PC-3 (cell line): ENCODE measurements at places on chromosomes 16 and 17.

DNA sequence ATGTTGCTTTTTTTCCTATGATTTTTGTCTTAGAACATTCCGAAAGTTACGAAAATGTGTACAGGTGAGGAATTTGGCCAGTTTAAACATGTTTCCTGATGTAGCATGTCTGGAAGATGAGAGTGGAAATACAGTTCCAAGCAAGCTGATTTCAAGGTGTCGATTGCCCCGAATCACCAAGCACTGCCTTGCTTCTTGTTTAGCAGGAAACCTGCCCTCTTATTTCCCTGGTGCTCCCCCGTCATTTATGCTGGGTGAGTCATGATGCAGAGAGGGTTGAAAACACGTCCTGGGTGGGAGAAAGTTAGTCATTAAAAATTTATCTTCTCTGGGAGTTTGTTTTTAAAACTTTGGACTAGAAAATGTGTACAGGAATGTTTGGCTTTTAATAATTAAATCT, 608.6 kb upstream of the EEF2KMT start:
- DNase-seq: no peak

GRCh38 chr17:80992077-80992947, 671 bp downstream of the CHMP6 start:
- no peak for DNase-seq

DNA sequence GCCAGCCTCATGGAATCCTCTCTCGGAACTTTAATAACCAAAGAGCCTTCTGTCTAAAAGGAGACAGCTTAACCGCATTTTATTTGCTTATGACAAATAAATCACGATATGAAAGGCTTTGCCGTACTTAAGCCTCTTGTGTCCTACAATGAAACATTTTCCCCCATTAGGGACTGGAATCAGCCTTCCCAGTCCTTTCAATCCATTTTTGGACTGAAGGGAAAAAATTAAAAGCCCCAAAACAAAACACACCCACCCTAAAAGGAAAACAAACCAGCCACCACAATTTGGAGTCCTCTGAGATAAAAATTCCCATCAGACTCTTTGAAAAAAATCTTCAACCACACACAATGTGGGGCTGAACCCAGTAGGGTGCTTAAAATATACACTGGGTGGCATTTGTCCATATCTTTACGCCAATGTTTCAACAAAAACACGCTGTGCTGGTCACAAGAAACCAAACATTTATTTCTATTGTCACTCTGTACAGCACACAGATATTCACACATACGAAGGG, 3.0 kb downstream of the HOXB4 start:
- peak; percentile 51 for DNase-seq

DNA sequence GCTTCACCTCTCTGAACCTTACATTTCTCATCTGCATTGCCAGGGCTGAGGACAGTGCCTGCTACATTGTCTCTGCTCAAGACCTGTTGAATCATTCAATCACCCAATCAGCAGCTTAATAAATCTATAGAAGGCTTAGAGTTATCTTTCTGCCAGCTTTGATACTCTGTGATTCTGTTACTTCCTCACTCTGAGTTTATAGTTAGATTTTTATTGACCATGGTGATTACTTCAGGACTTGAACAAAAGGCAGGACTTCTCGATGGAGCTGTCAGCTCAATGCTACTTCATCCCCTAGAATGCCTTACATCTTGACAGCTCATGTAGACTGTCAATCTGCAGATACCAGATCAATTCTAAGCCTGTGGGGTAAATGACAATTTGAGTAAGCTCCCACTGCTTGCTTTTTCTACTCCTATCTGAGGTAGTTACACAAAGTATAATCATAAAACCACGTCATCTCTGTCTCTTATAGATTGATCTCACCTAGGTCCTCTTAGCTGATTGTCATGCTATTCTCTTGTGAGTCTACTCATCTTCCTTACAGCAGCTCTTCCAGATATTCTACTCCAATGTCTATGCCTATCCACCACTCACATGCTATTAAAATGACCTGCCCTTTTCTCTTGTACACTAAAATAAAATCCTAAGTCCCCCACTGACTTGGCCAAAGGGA, 318.3 kb upstream of the CA10 start:
- no peak for DNase-seq

- no peak for DNase-seq
These were observed 36.3 kb upstream of the CDH1 start for GRCh38 chr16:68700831-68701230.

- peak; percentile 49 for DNase-seq
These were observed 17.1 kb downstream of the SAP30BP start for GRCh38 chr17:75684249-75684648.

DNA sequence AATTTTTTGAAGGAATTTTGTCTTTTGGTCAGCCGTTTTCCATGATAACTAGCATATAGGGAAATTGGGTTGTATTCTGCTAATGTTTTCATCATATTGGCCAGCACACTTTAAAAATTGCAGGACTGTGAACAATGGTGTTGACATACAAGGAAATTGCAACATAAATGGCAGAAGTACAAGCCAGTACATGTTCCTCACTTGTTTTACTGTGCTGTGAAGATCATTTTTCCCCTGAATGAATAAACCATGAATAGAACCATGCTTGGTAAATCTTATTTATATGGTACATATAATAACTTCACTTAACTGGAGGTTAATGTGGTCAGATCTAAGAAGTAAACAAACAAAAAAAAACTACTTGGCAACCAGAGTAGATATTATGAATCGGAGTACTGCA, 22.8 kb downstream of the OMG start:
- DNase-seq: peak; percentile 23

GRCh38 chr16:67945392-67945933, 1.5 kb upstream of the LCAT start:
- no peak for DNase-seq

DNA sequence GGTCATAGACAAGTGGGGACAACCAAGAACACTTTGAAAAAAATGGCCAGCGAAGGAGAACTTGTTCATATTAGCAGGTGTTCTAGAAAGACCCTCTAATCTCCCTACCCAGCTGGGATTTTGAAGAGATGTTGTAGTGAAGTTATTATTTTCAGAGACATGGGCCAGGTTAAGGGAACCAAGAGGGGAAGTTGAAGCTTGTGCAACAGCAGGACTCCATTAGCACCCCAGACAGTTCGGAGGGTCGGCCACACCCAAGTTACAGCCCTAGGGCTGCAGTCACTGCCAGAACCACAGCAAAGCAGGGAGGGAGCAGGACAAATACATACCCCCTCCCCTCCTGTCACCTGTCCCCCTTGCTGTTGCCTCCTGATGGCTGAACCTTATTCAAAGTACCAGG, 42.3 kb downstream of the WSB1 start:
- DNase-seq: no peak

DNA sequence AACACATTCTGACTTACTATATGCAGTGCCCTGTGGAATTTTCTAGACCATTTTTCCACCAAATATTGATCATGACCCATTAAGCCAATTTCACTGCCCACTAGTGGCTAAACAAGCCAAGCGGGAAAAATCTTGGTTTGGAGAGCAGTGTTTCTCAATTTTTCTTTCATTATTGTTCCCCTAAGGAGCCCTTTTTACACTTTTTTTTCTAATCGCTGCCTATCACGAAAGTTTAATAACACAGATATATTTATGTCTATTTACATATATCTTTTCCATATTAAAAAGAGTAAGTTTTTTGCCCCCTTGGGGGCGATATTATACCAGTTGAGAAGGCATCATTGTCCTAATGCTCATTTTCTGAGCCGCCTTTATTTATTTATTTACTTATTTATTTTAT, 10.8 kb upstream of the TLCD3B start:
- DNase-seq: peak; percentile 67

DNA sequence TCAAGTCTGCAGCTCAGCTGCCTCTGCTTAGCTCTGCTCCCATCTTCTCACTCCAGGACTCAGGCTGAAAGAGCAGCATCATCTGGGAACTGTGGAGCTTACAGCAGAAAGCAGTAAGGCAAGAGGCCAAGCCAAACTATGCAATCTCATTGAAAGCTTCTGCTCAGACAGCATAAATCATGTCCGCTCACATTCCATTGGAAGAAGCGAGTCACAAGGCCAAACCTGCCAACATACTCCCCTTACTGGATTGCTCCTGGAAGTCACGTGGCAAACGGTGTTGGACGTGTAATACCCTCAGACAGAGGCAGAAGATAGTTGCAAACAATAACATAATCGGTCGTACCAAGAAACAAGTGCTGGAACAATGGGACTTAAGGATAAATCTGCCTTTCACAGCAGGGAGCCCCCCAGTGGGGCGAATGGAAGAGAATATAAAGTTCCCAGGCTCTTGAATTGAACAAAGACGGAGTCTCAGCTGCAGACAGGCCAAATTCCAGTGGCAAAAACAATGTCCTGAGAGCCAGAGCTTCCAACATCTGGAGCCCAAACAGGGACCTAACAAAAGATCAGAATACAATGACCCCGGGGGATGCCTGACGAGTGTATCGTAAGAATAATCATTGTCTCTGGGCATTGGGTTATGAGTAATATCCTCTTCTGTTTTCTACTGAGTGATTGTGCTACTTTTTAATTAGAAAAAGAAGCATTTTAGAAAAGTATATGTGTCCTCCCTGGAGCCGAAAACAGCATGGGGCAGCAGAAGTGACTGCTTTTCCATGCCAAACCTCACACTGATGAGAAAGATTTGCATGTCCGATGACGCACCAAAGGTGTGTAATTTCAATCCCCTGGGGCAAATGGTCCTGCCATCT, 68.4 kb downstream of the CMC2 start:
- DNase-seq: peak; percentile 53

DNA sequence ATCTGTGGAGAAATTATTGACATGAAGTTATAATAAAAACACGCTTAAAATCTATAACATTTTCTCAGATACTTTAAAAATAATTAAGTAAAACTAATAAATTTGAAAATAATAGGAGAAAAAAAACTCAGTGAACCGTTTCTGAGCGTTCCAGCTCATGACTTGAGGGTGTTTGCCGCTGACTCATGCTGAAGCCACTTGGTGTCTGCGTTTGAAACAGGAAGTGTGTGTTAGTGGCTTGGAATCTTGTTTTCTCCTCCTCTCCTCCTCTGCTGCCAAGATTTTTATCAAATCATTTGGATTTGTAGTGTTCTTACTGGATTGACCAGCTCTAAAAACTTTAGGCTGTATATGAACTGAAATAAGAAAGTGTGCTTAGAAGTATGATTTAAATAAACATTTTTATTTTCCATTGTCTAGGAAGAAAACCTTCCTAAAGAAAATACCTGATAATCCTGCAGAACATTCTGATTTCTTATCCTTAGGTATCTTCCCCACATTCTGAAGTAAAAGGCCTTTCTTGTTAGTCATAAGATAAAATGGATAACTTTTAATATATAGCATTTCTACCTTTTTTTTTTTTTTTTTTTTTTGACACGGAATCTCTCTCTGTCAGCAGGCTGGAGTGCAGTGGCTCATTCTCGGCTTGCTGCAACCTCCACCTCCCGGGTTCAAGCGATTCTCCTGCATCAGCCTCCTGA, 30.8 kb downstream of the USP10 start:
- DNase-seq: peak; percentile 87

GRCh38 chr16:70745536-70746025, 55.4 kb downstream of the VAC14 start:
- DNase-seq: no peak

DNA sequence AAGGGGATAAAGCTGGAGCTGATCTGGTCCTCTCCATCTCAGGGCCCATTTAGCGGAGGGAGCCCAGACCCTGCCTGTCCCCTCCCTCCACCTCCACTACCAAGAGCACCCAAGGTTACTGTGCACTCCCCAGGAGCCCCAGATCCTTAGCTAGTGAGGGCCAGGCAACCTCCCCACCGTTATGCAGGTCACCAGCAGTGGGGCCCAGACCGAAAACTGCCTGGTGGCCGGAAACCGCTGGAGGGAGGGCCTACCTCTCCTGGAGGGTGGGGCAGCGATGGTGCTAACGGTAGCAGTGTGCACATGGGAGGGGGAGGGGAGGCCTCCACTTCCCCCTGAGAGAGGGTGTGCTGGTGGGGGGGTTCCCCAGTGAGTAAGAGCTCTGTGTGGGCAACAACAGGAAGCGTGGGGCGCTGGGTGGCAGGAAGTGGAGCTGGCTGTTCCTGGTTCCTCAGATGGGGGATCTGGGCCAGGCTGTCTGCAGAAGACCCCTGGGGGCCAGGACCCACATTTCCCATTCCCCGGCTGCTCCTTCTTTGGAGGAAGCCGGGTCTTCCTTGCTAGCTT, 4.4 kb downstream of the FMNL1 start:
- no peak for DNase-seq

DNA sequence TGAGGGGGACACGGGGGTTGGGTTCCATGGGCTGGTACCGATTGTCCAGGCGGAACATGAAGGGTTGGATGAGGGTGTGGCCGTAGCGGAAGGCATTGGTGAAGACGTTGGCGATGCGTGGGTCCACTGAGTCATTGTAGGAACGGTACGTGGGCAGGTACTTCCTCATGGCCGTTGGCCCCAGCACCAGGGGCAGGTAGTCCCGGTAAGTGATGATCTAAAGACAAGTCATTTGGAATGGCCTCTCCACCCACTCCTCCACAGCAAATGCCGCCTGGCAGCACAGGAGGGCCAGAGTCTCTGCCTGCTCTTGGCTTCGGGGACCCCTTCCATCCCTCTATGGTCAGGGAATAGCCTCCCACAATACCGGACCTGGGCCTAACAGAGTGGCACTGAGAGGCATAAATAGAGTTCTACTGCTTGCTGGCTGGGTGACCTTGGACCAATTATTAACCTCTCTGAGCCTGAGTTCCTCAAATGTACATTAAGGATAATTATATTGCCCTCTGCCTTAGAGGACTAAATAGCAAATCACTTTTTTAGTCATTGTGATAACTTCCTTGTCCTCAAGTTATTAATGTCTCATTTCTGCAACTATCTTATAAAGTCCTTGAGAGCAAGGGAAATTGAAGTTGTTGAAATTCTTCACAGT, 7.2 kb downstream of the MPO start:
- DNase-seq: no peak

GRCh38 chr16:3009568-3010390, 2.9 kb upstream of the CLDN9 start:
- peak; percentile 88 for DNase-seq

DNA sequence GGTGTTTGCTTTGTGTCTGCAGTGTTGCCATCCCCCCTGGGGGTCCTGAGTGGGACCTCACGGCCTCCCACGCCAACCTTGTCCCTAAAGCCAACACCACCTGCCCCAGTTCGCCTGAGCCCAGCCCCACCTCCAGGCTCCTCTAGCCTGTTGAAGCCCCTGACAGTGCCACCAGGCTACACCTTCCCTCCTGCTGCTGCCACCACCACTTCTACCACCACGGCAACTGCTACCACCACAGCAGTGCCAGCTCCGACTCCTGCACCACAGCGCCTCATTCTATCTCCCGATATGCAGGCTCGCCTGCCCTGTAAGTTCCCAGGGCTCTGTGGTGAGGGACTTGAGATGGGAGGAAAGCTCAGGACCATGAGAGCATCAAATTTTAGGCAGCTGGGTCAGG, 22.2 kb downstream of the SRCAP start:
- DNase-seq: no peak

DNA sequence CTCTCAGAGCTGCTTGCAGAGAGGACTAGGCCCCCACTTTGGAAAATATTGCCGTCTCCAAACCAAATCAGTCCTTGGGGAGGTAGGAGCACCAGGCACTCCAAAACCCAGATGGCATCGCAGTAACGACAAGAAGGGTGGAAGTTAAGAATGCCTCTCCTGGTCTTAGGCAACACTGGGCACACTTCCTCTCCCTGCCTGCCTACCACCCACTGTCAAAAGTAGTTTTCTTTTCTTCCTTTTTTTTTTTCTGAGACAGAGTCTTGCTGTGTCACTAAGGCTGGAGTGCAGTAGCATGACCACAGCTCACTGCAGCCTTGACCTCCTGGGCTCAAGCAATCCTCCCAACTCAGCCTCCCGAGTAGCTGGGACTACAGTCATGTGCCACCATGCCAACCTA, 47.2 kb downstream of the SRL start:
- no peak for DNase-seq
